Spleen (tissue), 13 donors: ENCODE measurements at places on chromosomes 1 and 21. TPM values are rescaled to one million over a fixed set of nuclear protein-coding genes. Genes with fewer than 3 reads are reported as not detected.

The EPHX1 gene
- polyA plus RNA-seq: 3.9 TPM

The LEFTY2 gene
- polyA plus RNA-seq: 0.11 TPM

The GSTM5 gene
- 4.2 TPM for polyA plus RNA-seq

The DR1 gene
- 13.5 TPM for polyA plus RNA-seq

The VAV3 gene
- polyA plus RNA-seq: 13.1 TPM

The ATP1A2 gene
- 0.27 TPM for polyA plus RNA-seq

The RGS1 gene
- polyA plus RNA-seq: 15.9 TPM

The FTCD gene
- polyA plus RNA-seq: 0.35 TPM

The ELF3 gene
- 0.24 TPM for polyA plus RNA-seq

The PLPPR4 gene
- polyA plus RNA-seq: 0.06 TPM

The SNX7 gene
- 3.2 TPM for polyA plus RNA-seq

The RNPEP gene
- 24.8 TPM for polyA plus RNA-seq

The NLRP3 gene
- polyA plus RNA-seq: 1.7 TPM

The PROK1 gene
- 0.07 TPM for polyA plus RNA-seq

The NOC2L gene
- polyA plus RNA-seq: 73.4 TPM

The ZNF593OS gene
- polyA plus RNA-seq: 0.26 TPM

The RAB4A gene
- polyA plus RNA-seq: 20.7 TPM

The KAZN gene
- 20.0 TPM for polyA plus RNA-seq

The DENND2D gene
- polyA plus RNA-seq: 101 TPM

The GBP5 gene
- 16.0 TPM for polyA plus RNA-seq

The SWT1 gene
- polyA plus RNA-seq: 1.8 TPM

The MAN1A2 gene
- polyA plus RNA-seq: 5.5 TPM

The AMY1A gene
- polyA plus RNA-seq: not detected

The MYOC gene
- not detected for polyA plus RNA-seq

The FALEC gene
- polyA plus RNA-seq: 0.20 TPM

The FCGR2B gene
- polyA plus RNA-seq: 43.7 TPM

The KCNQ4 gene
- 0.19 TPM for polyA plus RNA-seq

The LINGO4 gene
- polyA plus RNA-seq: not detected

The C1orf87 gene
- not detected for polyA plus RNA-seq

The SPRR2A gene
- polyA plus RNA-seq: 2.2 TPM
